ENCODE measurements at places on chromosomes 16 and 17. TPM values are rescaled to one million over a fixed set of nuclear protein-coding genes. Genes with fewer than 3 reads are reported as not detected.

DNA sequence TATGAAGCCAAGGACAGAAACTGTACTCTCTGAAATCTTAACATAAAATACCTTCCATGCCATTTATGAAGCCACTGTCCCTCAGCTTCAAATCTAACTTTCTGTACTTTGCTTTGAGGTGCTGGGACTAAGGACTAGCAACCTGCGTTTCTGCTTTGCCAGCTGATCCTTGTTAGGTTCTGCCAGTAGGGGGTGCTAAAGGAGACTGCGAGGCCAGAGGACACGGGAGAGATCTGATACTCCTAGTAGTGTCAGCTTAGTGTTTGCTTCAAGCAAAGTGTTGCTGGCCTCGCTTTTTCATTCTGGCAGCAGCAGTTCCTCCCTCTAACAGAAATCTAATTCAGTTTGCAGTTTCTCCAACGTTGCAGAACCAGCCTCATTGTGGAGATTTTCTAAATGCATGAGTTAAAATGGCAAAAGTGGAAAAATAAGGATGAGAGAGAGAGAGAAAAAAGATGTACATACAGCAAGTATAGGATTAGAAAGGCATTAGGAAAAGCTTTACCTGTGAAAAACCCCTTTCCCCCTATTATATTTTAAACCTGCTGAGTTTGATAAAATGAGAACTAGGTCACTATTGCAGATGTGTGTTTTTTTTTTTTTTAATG lies 297.5 kb downstream of the CA10 start:
- H3K27ac ChIP-seq: no peak overlapping the region
- no peaks in the 10 kb centered on the region for H3K36me3 ChIP-seq
- peaks cover 2% of the 10 kb centered on the region for H3K27me3 ChIP-seq
- no peak overlapping the region for H3K4me3 ChIP-seq

DNA sequence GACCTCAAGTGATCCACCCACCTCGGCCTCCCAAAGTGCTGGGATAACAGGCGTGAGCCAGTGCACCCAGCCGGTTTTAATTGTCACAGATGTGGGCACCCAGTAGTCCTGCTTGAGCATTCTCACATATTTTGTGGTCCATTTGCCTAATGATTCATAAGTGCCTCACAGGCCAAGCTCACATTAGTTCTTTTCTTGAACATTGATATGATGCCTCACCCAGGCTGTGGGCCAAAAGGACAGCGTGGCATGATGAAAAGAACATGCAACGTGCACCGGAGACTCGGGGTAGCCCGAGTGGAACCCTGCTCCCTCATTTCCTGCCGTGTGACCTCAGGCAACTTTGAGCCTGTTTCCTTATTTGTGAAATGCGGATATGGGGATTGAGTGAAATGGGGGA lies 181.9 kb downstream of the SNX29 start:
- no peaks in the 10 kb centered on the region for H3K27me3 ChIP-seq
- no peaks in the 10 kb centered on the region for H3K36me3 ChIP-seq
- H3K4me3 ChIP-seq: no peak overlapping the region
- no peak overlapping the region for H3K27ac ChIP-seq

DNA sequence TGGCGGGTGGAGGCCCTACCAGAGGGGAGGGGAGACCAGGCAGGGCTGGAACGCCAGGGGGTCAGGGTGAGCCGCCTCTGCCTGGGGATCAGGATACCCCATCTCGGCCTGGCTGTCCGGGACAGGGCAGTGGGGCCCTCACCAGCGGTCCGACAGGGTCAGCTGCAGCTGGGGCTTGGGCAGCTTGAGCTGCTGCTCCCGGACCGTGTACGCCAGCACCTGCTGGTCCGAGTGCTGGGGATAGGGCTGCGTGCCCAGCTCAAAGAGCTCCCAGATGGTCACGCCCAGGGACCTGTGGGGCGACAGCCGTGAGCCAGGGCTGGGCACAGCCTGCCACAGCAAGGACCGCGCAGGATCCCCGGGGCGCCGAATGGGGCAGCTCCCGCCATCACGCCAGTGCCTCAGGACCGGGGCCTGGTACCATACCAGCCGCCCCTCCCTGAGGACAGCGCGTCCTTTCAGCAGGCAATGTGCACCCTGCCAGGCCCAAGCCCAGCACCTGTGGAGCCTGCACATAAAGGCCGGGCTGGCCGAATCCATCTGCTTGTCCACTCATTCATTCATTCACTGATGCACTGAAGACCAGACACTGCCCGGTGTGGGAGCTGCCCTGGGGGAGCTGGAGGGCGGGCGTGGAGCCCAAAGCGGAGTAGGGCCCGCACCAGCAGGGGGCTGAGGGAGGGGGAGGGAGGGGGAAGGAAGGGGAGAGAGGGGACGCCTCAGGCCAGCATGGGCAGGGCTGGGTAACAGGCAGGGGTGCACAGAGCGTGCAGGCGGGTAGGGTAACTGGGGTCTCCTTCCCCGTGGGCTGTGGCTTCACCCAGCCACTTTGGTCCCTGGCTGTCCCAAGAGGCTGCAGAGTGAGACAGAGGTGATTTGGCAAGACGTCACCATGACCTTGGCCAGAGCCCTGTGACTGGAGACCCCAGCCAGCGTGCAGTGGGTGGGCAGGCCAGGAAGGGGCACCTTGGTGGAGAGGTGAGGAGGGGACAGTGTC lies 42.0 kb upstream of the PVALEF start:
- no peak overlapping the region for H3K27ac ChIP-seq
- no peaks in the 10 kb centered on the region for H3K36me3 ChIP-seq
- no peaks in the 10 kb centered on the region for H3K27me3 ChIP-seq
- no peak for DNase-seq
- H3K4me1 ChIP-seq: peaks cover 4% of the 10 kb centered on the region
- no peak overlapping the region for H3K4me3 ChIP-seq

DNA sequence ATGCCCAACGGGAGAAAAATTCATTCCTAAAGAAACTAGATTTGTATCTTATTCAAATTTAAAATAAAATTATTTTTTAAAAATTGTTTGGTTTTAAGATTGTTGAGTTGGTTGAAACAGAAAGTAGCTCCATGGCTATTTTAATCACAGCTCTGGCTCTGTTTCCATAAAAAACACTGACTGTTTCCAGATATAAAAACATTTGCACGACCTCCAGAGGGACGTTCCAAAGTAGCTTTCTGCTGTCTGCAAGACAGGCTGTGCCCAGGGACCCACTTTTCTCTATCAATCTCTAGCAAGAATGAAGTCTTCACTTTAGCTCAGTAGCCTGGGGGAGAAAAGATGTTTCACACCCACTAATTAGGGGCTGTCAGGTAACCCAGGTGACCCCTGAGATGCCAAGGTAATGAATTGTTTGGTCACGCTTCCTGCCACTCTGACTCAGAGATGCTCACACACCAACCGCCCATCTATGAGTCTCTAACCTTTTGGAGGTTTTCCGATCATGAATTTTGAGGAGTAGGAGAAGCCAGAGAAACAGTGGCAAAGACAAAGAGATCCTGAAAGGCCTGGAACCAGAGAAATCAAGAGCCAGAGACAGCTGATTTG lies 220.1 kb upstream of the SOX9 start:
- H3K27me3 ChIP-seq: no peaks in the 10 kb centered on the region
- DNase-seq: no peak
- no peak overlapping the region for H3K4me3 ChIP-seq
- no peak overlapping the region for H3K27ac ChIP-seq

- no peak overlapping the region for H3K27ac ChIP-seq
- H3K36me3 ChIP-seq: no peaks in the 10 kb centered on the region
- peaks cover 20% of the 10 kb centered on the region for H3K4me1 ChIP-seq
- peak; percentile 50 for DNase-seq
Measured at GRCh38 chr17:17859909-17860765, 23.4 kb upstream of the SREBF1 start.

- H3K4me3 ChIP-seq: no peak overlapping the region
- H3K27me3 ChIP-seq: no peaks in the 10 kb centered on the region
- peaks cover 9% of the 10 kb centered on the region for H3K36me3 ChIP-seq
- H3K4me1 ChIP-seq: peaks cover 16% of the 10 kb centered on the region
- peak overlapping the region; percentile 86 for H3K27ac ChIP-seq
- DNase-seq: peak; percentile 14
Measured at GRCh38 chr17:15490634-15491261, 23.3 kb upstream of the CDRT4 start.

GRCh38 chr16:57735755-57736418 lies at the start of gene KATNB1:
KATNB1 (plus strand) TSS chr16:57735770; CDS start chr16:57737244, 1,474 bp downstream.
- peaks cover 14% of the 10 kb centered on the region for H3K36me3 ChIP-seq
- H3K27ac ChIP-seq: peak within 1 kb of the TSS; percentile 96
- no peaks in the 10 kb centered on the region for H3K27me3 ChIP-seq
- H3K4me3 ChIP-seq: peak within 1 kb of the TSS; percentile 97
- no peak for DNase-seq

- no peak overlapping the region for H3K4me3 ChIP-seq
- H3K27me3 ChIP-seq: no peaks in the 10 kb centered on the region
- no peak for DNase-seq
- H3K36me3 ChIP-seq: peaks cover 11% of the 10 kb centered on the region
Measured at GRCh38 chr17:82691714-82692113, 6.8 kb downstream of the RAB40B start.

DNA sequence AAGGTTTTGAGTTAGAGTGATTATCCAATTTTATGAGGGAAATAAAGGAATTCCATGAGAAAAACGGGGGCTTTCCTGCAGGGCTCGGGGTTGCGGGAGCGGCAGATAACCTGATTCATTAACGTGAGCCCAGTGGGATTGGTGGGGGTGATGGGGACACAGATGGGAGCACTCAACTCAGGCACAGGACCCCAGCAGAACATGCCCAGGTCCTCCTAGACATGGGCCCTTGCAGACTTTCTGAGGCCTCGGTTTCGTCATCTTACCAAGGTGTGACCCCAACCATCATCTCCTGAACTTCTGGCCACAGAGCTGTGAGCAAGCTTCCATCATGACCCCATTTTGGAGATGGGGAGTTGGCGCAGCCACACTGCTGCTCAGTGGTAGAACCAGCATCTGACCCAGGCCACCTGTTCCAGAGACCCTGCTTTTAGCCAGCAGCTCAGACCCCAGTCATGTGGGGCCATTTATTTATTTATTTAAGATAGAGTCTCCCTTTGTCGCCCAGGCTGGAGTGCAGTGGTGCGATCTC lies 22.3 kb downstream of the CARHSP1 start:
- no peak for DNase-seq
- H3K36me3 ChIP-seq: peaks cover 42% of the 10 kb centered on the region

GRCh38 chr16:7646821-7647500 lies 314.3 kb downstream of the RBFOX1 start:
- H3K4me1 ChIP-seq: no peaks in the 10 kb centered on the region
- no peak overlapping the region for H3K4me3 ChIP-seq
- no peaks in the 10 kb centered on the region for H3K36me3 ChIP-seq
- H3K27ac ChIP-seq: no peak overlapping the region

DNA sequence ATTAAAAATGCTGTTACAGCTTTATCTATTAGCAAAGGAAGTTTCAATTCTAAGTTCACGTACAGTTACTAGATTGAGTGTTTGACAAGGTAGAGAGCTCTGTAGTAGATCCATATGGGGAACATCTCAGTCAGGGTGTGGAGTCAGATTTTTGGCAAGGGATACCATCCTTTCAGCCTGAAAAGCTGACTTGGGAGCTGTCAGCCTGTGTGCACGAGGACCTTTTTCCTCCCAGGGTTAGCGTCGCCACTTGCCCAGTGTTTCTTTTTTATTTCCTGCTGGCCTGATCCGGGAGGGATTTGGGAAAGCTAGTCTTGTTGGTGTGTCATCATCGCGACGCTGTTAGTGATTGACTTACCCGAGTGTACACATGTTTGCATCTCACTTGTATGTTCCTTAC lies 29.5 kb downstream of the WWOX start:
- DNase-seq: no peak
- H3K27ac ChIP-seq: no peak overlapping the region
- peaks cover 4% of the 10 kb centered on the region for H3K36me3 ChIP-seq
- H3K4me3 ChIP-seq: no peak overlapping the region
- H3K4me1 ChIP-seq: no peaks in the 10 kb centered on the region

- H3K36me3 ChIP-seq: peaks cover 53% of the 10 kb centered on the region
- peak overlapping the region; percentile 90 for H3K27ac ChIP-seq
- no peaks in the 10 kb centered on the region for H3K27me3 ChIP-seq
- H3K4me1 ChIP-seq: peaks cover 64% of the 10 kb centered on the region
- no peak for DNase-seq
Measured at GRCh38 chr17:57461082-57461481, 204.8 kb downstream of the MSI2 start.

GRCh38 chr17:31446195-31446967 lies 54.9 kb downstream of the RAB11FIP4 start:
- no peak for DNase-seq
- no peaks in the 10 kb centered on the region for H3K4me1 ChIP-seq
- no peak overlapping the region for H3K4me3 ChIP-seq
- no peak overlapping the region for H3K27ac ChIP-seq
- no peaks in the 10 kb centered on the region for H3K36me3 ChIP-seq

The NPW gene
- total RNA-seq: 5.1 TPM

The KCNG4 gene
- total RNA-seq: not detected

The NPIPB13 gene
- total RNA-seq: 14.9 TPM

The IL17C gene
- total RNA-seq: not detected

The ITGAL gene
- total RNA-seq: 292 TPM

The TOX3 gene
- total RNA-seq: not detected

Measured in activated T-helper 2 cell treated with anti-CD3 and anti-CD28 coated beads, Interferon-gamma antibody, Interleukin-2, Interleukin-4, amounts not matched to agents 10 μg/mL and 5 μg/mL and 100 μg/mL, durations not matched to agents 14 hours and 24 hours and 36 hours (primary cell).